ENCODE measurements at places on chromosomes 13 and 19.

DNA sequence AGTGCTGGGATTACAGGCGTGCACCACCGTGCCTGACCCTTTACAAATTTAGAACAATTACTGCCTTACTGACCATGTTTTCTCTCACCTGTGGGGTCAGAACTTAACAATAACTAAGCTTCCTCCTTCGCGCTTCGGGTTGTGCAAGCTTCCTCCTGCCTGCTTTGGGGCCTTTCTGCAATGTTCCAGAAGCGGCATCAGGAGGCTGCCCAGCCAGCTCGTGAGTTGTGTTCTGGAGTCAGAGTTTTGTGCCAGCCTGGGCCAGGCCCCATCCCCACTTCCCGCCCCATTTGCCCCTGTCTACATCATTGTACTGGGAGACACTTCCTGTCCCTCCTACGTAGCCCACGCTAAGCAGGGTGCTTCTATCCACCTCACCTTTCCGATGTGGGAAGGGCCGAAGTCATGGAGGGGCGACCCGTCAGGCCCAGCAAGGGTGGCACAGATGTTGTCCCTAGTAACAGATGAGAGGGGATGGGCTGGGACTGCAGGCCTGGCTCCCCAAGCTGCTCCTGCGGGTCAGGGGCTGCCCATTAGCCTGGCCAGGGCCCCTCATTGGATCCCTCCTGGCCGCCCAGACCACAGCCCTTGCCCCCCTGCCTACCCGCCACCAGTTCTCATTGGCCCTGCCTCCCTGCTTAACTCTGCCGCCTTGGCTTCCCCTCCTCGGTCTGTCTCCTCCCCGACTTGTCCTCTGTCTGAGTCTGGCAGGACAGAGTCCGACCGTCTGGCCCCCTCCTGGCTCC is 13.4 kb downstream of the UHRF1 start:
- DNase-seq = no peak

GRCh38 chr19:44623626-44624025 is 10.3 kb downstream of the IGSF23 start:
- DNase-seq = no peak

GRCh38 chr13:21913010-21913409 is 242.1 kb downstream of the FGF9 start:
- no peak for DNase-seq

- DNase-seq = no peak
Measured at GRCh38 chr13:72160977-72161376, 294.0 kb upstream of the DACH1 start.

DNA sequence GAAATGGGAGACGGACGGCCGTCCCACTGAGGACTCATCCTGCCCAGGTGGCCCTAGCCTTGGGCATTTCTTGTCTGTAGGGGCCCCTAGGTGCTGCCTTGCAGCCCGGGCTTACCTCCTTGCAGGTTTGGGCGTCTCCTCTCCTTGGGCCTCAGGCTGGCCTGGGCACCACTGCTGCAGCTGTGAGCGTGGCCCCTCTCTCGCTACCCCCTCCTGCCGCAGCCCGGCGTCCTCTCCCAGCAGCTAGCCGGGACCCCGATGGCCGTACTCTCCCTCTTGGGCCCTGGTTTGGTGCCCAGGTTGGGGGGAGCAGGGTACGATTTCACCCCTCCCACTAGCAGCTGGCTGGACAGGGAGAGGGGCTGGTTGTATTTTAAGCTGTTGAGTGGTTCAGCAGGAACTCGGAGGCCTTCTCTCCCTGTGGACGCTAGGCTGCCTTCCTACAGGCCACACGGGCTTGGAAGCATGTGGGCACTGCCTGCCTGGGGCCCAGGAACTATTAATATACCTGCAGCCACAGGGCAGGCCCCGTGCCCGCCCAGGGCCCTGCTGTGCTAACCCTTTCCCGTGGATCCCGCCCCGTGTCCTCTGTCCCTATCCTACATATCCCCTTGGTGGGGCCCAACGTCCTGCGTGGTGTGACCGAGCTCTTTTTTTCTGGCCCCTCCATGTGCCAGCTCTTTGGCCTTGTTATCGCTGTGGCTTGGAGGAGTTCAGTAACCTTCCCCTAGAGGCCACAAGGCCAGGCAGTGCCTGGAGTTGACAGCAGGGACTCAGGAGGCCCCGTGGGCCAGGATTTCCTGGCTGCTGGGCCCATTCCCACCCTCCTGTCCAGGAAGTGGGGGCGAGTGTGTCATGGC is 11.7 kb downstream of the NDUFB7 start:
- DNase-seq = no peak

All from occipital lobe (tissue), 3 donors.